A673 (cell line): ENCODE measurements at places on chromosomes 7 and 10.

DNA sequence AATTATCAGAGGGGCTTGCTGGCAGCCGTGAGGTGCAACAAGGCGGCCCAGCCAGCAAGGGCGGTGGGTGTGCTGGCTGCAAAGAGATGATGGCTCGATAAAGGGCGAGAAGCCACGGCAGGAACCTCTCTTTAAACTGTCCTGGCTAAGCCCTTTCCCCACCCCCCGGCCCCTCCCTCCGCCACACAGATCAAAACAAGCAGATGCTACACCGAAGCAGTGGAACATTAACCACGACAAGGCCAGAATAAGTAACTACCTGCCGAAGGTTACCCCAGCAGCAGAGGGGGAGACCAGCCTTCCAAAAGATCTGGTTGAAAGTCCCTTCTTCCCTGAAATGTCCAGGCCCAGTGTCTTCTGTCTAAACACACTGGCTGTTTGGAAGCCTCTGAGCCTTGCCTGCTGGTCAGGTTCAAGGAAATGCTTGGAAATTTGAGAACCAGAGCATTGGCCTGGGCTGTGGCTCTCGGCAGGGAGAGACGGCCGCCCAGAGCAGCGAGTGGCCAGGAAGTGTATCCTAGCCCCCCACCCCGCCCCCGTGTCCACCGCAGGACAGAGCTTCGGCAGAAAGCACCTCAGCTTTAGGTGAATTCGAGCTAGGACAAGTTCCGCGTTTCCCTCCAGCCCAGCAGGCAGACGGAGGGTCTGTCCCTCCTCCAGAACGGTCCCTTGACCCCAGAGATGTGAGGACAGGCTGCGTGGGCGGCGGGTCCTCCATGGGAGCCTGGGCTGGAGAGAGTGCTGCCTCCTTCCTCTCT lies 2.1 kb downstream of the FAM20C start:
- H3K4me1 ChIP-seq = peaks cover 19% of the 10 kb centered on the region
- peaks cover 39% of the 10 kb centered on the region for H3K36me3 ChIP-seq
- H3K4me3 ChIP-seq = peak overlapping the region; percentile 89
- no peaks in the 10 kb centered on the region for H3K27me3 ChIP-seq
- DNase-seq = no peak

DNA sequence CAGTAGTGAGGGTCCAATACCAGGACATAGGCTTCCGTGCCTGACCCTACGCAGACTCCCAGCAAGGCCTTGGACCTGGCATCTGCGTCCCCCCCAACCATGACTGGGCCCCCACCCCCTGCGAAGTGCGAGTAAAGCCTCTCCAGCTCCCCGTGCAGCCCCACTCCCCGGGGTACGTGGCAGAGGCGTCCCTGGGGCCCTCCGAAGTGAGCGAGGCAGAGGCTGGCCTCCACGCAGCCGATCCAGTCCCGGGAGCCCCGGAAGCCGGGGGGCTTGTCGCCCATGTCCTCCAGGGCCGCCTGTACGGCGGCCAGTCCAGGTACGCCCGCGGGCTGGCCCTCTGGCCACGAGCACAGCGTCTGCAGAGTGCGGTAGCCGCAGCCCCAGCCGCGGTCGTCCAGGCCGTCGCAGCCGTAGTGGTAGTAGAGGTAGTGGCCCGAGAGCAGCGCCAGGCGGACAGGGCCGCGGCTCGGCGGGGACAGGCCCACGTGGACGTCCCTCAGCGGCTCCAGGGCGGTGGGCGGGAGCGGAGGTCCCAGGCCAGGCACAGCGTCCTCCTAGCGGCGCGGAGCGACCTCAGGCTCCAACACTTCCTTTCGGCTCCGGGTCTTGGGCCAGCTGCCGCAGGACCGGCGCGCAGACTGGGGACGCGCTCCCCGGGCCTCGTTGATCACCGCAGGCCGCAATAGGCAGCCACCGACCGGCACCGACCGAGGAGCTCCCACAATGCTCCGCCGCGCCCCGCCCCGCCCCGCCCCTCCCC lies at the start of gene UFSP1:
Gene UFSP1 (minus strand): TSS at position 728 of the 763 bp plus-strand sequence. CDS start 444 bp downstream, at position 284.
- peaks cover 24% of the 10 kb centered on the region for H3K4me1 ChIP-seq
- H3K4me3 ChIP-seq = peak within 1 kb of the TSS; percentile 56
- H3K27me3 ChIP-seq = no peaks in the 10 kb centered on the region
- peaks cover 46% of the 10 kb centered on the region for H3K36me3 ChIP-seq
- peak; percentile 28 for DNase-seq

DNA sequence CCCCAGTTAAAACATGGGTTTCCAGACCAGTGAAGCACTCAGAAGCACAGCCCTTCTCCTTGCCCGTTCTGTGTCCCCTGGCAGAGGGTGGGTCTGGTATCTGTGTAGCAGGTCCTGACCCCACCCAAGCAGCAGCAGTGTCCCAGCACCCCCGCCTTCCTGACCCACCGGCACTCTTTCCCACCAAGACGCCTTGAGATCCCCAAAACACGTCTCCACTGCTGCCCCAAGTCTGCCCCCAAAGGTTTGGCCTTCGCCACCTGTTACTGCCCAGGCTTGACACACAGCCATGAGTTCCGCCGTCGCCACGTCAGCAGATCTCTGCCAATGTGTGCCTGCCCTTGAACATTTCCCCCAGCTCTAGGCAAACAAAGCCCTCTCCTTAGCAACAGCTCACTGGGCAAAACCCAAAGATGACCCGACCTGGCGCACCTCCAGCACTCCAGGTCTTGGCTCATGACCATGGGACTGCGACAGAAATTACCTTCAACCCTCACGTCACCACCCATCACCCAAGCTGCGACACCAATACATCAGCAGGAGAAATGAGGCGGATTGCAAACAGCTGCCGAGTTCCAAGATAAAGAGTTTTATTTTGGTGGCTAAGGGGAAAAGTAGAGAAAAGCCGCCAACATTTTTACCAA lies 75.6 kb downstream of the CTBP2 start:
- H3K27ac ChIP-seq = no peak overlapping the region
- H3K4me1 ChIP-seq = peaks cover 6% of the 10 kb centered on the region
- no peak for DNase-seq
- no peak overlapping the region for H3K4me3 ChIP-seq
- H3K36me3 ChIP-seq = peaks cover 4% of the 10 kb centered on the region
- no peaks in the 10 kb centered on the region for H3K27me3 ChIP-seq

DNA sequence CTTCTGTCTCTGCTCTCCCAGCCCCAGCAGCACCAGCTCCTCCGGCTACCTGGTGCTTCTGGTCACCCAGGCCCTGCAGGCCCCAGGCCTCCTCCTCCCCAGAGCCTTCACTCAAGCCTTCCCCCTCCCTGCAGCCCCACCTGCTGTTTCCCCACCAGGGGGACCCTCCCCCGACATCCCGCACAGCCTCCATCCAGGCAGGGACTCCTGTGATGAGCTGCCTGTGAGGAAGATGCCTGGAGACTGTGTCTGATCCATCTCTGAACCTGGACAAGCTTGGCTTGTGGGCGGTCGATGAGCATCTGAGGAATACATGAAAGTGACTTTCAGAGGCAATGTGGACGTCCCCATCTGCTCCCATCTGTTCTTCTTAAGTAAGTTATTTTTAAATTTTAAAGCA lies 45.0 kb downstream of the RAMP3 start:
- peaks cover 32% of the 10 kb centered on the region for H3K27me3 ChIP-seq
- H3K4me3 ChIP-seq = no peak overlapping the region
- H3K4me1 ChIP-seq = no peaks in the 10 kb centered on the region
- H3K27ac ChIP-seq = no peak overlapping the region
- DNase-seq = no peak

GRCh38 chr7:24821045-24821753 lies 63.9 kb upstream of the GSDME start:
- no peaks in the 10 kb centered on the region for H3K27me3 ChIP-seq
- H3K4me3 ChIP-seq = no peak overlapping the region
- H3K27ac ChIP-seq = peak overlapping the region; percentile 45
- H3K36me3 ChIP-seq = no peaks in the 10 kb centered on the region
- peak; percentile 75 for DNase-seq

- H3K36me3 ChIP-seq = no peaks in the 10 kb centered on the region
- no peak overlapping the region for H3K4me3 ChIP-seq
- H3K27me3 ChIP-seq = peaks cover 22% of the 10 kb centered on the region
- no peaks in the 10 kb centered on the region for H3K4me1 ChIP-seq
- DNase-seq = no peak
Measured at GRCh38 chr10:128588402-128588801, 462.2 kb upstream of the MKI67 start.

GRCh38 chr7:138929969-138930368 lies 51.2 kb downstream of the KIAA1549 start:
- H3K27ac ChIP-seq = no peak overlapping the region
- H3K27me3 ChIP-seq = no peaks in the 10 kb centered on the region
- no peak overlapping the region for H3K4me3 ChIP-seq
- no peak for DNase-seq
- no peaks in the 10 kb centered on the region for H3K36me3 ChIP-seq

GRCh38 chr10:78628976-78629375 lies 439.8 kb upstream of the ZMIZ1 start:
- H3K36me3 ChIP-seq = no peaks in the 10 kb centered on the region
- H3K27me3 ChIP-seq = no peaks in the 10 kb centered on the region
- no peak overlapping the region for H3K27ac ChIP-seq
- no peak for DNase-seq

GRCh38 chr7:115356139-115356746 lies 434.3 kb downstream of the MDFIC start:
- no peak overlapping the region for H3K4me3 ChIP-seq
- H3K27ac ChIP-seq = no peak overlapping the region
- DNase-seq = peak; percentile 54

- no peak for DNase-seq
- no peaks in the 10 kb centered on the region for H3K27me3 ChIP-seq
- no peak overlapping the region for H3K27ac ChIP-seq
- H3K4me3 ChIP-seq = no peak overlapping the region
- H3K36me3 ChIP-seq = no peaks in the 10 kb centered on the region
Measured at GRCh38 chr10:13977861-13978532, 352.7 kb downstream of the FRMD4A start.

GRCh38 chr7:132257253-132257652 lies 319.0 kb downstream of the PLXNA4 start:
- no peak overlapping the region for H3K4me3 ChIP-seq
- no peak overlapping the region for H3K27ac ChIP-seq
- no peaks in the 10 kb centered on the region for H3K36me3 ChIP-seq
- DNase-seq = no peak
- H3K27me3 ChIP-seq = peaks cover 57% of the 10 kb centered on the region

- H3K27ac ChIP-seq = peak overlapping the region; percentile 59
- no peaks in the 10 kb centered on the region for H3K27me3 ChIP-seq
- peaks cover 87% of the 10 kb centered on the region for H3K4me1 ChIP-seq
- H3K4me3 ChIP-seq = no peak overlapping the region
Measured at GRCh38 chr7:130902755-130903357, 168.8 kb upstream of the KLF14 start.

- no peak overlapping the region for H3K27ac ChIP-seq
- no peak overlapping the region for H3K4me3 ChIP-seq
- H3K4me1 ChIP-seq = no peaks in the 10 kb centered on the region
- H3K27me3 ChIP-seq = peaks cover 71% of the 10 kb centered on the region
Measured at GRCh38 chr7:128189231-128189930, 51.7 kb upstream of the LEP start.

- no peak overlapping the region for H3K4me3 ChIP-seq
- H3K27ac ChIP-seq = no peak overlapping the region
- no peaks in the 10 kb centered on the region for H3K27me3 ChIP-seq
- peak; percentile 14 for DNase-seq
- H3K36me3 ChIP-seq = no peaks in the 10 kb centered on the region
Measured at GRCh38 chr10:64733980-64734379, 1212.8 kb downstream of the REEP3 start.

DNA sequence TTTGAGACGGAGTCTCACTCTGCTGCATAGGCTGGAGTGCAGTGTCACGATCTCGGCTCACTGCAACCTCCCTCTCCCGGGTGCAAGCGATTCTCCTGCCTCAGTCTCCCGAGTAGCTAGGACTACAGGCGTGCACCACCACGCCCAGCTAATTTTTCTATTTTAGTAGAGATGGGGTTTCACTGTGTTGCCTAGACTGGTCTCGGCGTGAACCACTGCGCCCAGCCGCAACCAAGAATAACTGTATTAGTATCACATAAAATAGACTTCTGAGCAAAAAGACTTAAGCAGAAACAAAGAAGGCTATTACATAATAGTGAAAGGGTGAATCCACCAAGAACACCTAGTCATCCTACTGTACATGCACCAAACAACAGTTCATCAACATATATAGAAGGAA lies 67.6 kb upstream of the TFEC start:
- no peaks in the 10 kb centered on the region for H3K27me3 ChIP-seq
- DNase-seq = no peak
- H3K27ac ChIP-seq = no peak overlapping the region

DNA sequence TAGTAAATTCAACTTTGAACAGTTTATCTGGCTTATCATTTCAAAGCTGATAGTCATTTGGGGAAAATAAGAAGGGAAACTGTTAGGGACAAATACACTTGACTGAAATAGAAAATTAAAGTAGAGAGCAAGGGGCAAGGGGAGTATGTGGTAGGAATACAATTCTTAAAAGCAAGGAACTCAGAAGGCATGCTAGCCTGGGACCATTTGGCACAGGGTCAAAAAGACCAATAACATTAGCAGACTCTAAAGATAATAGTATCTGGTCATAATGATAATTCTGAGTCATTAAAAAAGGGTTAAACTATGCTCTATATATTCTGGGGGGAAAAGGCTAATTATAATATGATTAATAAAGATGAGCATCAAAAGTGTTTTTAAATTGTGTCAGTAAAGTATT lies 112.2 kb downstream of the CNOT4 start:
- H3K27me3 ChIP-seq = no peaks in the 10 kb centered on the region
- peaks cover 11% of the 10 kb centered on the region for H3K36me3 ChIP-seq
- H3K4me3 ChIP-seq = no peak overlapping the region
- H3K4me1 ChIP-seq = no peaks in the 10 kb centered on the region

DNA sequence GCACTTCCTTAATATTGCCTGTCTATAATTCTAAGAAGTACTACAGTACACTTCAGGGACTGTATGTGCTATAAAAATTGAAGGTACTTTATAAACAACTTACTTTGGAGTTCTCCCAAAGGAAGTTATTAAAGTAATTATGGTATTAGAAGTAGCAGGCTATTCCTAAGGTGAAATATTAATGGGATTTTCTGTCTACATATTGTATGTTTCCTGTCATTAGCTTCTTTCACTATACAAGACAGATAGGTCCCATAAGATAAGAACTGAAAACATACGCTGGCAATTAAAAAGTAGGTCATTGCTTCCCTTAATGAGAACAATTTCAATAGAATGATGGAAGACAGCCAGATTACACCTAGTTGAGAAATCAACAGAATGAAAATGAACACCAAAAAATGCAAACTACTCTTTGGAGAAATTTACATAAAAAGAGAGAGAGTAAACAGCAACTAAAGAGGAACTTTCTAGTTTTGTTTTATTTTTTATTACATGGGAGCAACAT lies 147.0 kb downstream of the HBP1 start:
- peak; percentile 57 for DNase-seq
- peaks cover 12% of the 10 kb centered on the region for H3K4me1 ChIP-seq
- no peak overlapping the region for H3K27ac ChIP-seq
- H3K27me3 ChIP-seq = no peaks in the 10 kb centered on the region
- no peaks in the 10 kb centered on the region for H3K36me3 ChIP-seq

- H3K4me1 ChIP-seq = peaks cover 53% of the 10 kb centered on the region
- no peak for DNase-seq
- peak overlapping the region; percentile 68 for H3K27ac ChIP-seq
- no peak overlapping the region for H3K4me3 ChIP-seq
- H3K27me3 ChIP-seq = no peaks in the 10 kb centered on the region
- H3K36me3 ChIP-seq = no peaks in the 10 kb centered on the region
Measured at GRCh38 chr7:1055956-1056784, 11.8 kb downstream of the GPR146 start.

GRCh38 chr10:79490400-79491142 lies 21.8 kb upstream of the EIF5AL1 start:
- no peak overlapping the region for H3K4me3 ChIP-seq
- no peak for DNase-seq

GRCh38 chr7:117095055-117095454 lies 141.8 kb downstream of the ST7 start:
- H3K36me3 ChIP-seq = no peaks in the 10 kb centered on the region
- no peak overlapping the region for H3K27ac ChIP-seq
- DNase-seq = no peak
- H3K27me3 ChIP-seq = no peaks in the 10 kb centered on the region
- no peak overlapping the region for H3K4me3 ChIP-seq
